ENCODE measurements at places on chromosomes 12 and 14.

- no peak for DNase-seq
Measured at GRCh38 chr12:58424735-58425392, 483.5 kb downstream of the ATP23 start.

DNA sequence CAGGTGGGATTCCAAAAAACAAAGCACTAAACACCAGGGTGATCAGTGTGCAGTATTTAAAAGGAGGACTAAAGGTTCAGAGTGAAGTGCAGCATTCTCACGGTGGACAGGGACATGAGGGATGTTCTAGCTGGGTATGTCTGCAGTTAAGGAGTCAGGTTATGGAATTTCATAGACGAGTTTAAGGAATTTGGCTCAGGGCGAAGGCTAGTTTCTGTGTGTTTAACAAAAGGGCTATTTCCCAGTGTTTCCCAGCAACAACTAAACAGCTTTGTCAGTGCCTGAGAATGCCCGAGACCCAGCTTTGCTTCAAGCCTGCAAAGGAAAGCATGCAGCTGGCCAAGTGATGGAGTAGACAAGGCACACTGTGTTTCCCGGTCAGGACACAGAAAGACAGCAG, 7.0 kb downstream of the KRT1 start:
- DNase-seq: no peak

DNA sequence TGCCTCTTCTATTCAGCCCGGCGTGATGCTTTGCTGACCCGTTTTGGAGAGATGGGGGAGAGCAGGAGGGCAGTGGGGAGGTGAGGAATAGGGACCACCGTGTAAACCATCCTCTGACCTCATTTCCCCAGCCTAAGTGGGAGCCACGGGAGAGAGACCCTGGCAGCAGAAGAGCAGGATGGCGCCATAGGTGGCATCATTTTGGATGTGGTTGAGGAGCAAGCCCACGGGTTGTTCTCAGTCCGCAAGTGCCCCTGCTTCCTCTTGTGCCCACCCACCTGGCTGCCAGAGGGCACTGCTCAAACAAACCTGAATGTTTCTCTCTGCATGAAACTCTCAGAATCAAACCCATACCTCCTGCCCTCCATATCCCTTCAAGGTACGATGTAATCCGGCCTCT, 10.7 kb upstream of the UBC start:
- DNase-seq: no peak

- no peak for DNase-seq
Measured at GRCh38 chr12:102539651-102540553, 59.5 kb upstream of the IGF1 start.

DNA sequence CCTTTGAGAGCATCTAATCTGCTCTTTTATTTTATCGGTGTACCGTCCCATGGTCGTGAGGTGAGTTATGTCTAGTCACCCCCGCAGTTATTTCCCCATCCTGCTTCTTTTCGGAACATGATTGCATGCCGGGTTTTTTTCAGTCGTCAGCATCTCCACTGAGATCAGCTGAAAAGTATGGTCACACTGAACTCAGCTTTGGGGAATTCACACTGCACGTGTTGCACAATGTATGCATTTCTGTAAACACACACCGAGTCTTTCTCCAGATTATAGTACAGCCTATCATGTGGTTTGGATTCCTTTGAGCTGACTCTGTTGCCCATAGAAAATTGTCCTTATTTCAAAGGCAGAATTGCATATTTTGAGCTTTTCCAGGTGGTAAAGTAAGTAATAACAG, 24.6 kb downstream of the PLXNC1 start:
- no peak for DNase-seq

GRCh38 chr12:48037267-48037915, 33.1 kb upstream of the COL2A1 start:
- no peak for DNase-seq

DNA sequence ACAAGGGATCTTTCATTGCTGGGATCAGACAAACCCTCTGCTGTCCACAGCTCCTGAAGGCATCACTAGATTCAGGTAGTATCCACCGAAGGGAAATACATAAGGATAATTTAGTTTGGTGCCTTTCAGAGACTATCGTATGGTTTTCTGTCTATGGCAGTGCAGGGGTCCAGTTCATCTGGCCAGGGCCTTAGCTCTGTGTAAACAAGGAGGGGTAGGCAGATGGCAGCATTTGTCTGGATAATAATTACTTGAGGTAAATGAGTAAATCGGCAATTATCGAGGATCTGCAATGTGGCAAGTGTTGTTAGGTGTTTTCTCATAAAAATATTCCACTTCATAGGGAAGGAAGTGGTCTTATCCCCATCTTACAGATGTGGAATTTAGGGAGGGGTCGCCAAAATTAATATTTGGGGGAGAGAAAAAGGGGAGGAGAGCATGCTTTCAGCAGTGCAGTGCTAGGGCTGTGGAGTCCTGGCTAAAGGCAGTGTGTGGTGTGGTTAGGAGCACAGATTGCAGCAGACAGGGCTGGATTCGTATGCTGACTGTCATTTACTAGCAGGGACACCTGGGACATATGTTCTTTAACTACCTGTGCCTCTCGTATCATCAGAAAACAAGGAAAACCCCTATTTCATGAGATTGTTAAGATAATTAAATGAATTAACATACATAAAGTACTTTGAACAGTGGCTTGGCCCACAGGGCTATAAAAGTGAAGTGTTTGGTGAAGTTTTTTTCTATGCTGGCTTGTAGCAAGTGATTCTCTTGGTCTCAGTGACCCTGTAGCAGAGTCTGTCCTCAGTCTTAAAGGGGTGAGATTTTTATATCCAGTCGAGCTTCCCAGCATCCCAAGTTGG, 27.1 kb downstream of the RASSF8 start:
- DNase-seq: no peak

DNA sequence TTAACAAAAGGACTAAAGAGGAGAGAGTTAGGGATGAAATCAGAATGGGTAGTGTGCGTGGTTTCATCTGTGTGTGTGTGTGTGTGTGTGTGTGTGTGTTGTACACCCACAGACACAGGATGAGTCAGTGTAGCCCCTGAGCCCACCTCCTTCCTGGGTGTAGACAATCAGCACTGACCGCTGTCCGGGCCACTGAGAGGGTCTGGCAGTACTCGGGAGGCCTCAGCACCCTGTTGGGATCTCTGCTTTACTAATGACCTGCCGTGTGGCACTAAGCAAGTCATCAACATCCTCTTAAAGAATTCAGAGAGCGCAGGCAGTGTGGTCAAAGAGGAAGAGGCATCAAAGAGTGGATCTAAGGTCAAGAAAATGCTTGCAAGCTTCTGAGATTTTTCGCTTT, 112.6 kb downstream of the PRMT8 start:
- no peak for DNase-seq

GRCh38 chr12:130339951-130340350, 2.3 kb downstream of the PIWIL1 start:
- no peak for DNase-seq

GRCh38 chr14:57478050-57478449, 15.6 kb downstream of the CCDC198 start:
- DNase-seq: no peak

DNA sequence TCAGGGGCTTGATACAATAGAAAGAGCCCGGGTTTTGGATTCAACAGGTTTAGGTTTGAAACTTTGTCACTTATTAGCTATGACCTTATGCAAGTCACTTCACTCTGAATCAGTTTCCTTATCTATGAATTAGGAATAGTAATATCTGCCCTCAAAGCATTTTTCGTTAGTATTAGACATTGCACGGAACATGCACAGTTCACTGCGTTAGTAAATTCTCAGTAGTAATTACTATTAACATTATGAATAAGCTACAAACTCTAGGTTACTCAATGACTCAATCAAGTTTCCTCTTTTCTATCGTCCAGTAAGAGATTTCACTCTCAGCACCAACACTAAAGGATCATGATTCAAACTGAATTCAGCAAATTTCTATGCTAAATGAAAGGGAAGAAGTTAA, 150.3 kb downstream of the CEP83 start:
- DNase-seq: no peak

DNA sequence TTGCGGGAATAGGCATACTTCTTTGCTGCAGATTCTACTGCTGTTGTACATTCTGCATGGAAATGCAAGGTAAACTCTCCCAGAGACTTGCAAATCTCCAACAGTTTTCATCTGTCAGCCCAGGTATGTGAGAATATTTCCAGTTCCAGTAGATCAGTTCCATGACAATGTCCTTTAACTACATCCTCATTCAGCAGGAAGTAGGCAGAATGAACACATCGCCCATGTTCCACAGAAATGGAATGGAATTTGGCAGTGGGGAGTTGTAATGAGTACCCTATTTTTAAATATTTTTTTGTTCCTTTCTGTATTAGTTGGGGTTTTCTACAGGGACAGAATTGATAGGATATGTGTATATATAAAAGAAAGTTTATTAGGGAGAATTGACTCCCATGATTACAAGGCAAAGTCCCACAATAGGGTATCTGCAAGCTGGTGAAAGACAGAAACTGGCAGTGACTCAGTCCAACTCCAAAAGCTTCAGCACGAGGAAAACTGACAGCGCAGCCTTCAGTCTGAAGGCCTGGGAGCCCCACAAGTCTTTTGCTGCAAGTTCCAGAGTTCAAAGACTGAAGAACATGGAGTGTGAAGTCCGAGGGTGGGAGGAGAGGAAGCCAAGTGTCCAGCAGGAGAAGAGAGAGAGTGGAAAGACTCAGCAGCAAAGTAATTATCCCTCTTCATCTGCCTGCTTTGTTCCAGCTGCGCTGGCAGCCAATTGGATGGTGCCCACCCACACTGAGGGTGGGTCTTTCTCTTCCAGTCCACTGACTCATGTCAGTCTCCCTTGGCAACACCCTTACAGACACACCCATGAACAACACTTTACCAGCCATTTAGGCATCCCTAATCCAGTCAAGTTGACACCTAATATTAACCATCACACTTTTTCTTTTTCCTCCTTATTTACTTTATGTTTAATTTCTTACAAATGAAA, 110.4 kb upstream of the SCAF11 start:
- no peak for DNase-seq

DNA sequence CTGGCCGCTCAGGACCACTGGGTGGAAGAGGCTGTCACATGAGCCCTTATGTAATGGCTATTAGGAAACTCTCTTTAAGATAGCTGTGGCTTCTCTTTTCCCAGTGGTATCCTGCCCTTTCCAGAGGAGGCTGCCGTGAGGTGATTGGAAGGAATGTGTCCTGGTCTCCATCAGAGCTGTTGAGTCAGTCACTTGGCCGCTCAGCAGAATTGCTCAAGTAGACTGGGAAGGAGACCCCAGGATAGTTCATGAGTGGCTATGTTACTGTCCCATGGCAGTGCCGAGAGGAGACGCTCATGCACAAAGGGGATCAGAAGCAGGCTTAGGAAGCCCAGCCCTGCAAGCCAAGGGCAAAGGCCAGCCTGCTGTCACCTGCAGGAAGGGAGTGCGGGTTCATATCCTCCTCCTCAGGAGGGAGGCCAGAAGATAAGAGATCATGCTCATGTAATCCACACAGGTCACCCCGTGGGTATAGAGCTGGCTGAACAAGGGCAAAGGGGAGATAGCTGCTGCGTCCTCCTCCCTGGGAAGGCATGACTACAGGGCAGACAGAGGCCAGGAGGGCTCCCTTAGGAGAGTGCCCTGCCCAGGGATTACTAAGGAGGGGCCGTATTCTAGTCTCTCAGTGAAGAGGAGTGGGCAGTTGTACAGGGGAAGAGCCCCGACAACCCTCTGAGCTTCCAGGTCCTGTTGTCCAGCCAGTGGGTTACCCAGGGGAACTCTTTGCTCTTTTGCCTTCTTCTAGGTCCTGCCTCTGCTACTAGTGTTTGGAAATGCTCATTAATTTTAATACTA, 137.0 kb upstream of the MAX start:
- DNase-seq: no peak

DNA sequence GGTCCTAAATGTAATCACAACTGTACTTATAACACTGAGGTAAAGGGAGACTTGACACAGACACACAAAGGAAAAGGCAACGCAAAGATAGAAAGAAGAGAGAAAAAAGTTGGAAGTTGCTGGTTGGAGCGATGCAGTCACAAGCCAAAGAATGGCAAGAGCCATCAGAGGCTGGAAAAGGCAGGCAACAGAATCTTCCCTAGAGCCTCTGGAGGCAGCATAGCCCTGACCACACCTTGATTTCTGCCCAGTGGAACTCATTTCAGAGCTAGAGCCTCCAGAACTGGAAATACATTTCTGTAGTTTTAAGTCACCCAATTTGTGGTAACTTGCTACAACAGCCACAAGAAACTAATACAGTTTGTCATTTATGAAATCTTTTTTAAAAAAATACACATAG, 89.2 kb downstream of the PUS7L start:
- no peak for DNase-seq

GRCh38 chr14:23355871-23356435, 3.3 kb upstream of the SLC22A17 start:
- no peak for DNase-seq

GRCh38 chr12:130184404-130185090, 22.3 kb downstream of the FZD10 start:
- no peak for DNase-seq

DNA sequence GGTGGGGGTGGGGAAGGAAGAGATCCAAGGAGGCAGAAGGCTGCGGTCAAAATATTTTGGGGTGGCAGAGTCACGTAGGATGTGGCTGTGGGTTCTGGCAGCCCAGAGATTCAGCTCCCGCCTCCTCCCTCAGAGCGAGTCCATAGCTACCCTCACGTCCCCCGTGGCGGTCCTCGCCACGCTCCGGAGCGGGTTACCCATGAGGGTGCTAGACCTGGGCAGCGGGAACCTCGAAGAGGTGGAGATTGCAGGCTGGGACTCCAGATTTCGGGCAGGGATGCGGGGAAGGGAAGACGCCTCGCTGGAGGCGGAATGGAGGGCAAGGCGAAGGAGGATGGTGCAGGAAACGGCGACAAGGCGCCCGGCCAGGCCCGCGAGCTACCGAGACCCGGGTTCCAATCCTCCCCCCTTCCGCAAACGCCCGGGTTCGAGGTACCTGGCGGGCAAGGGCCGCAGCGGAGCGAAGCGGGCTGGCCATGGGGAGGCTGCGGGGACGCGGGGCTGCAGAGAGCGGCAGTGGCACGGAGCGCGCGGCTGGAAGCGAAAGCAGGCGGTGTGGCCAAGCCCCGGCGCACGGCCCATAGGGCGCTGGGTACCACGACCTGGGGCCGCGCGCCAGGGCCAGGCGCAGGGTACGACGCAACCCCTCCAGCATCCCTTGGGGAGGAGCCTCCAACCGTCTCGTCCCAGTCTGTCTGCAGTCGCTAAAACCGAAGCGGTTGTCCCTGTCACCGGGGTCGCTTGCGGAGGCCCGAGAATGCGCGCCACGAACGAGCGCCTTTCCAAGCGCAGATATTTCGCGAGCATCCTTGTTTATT, 46.2 kb downstream of the BCAT1 start:
- DNase-seq: no peak

DNA sequence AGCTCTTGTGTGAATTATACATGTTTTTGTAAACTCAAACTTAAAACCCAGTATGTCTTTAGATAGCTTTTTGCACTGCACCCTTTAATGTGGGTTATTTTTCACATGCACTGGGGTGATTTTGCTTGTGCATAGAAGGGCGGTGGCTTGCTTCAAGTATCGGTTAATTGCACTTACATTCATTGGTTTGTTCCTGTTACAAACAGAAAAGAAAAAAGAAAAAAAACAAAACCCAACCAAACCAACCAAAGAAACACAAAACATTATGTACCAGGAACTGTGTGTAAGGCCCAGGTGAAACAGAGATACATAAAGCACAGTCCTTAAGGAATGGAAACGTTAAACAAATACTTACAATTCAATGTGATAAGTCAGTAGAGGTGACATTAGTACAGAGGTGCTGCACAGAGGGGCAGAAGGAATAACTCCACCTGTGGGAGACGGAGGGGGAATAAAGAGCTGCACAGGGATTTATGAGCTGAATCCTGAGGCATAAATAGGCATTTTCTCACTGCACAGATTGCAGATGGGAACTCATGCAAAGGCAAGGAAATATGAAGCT, 151.4 kb downstream of the KTN1 start:
- DNase-seq: no peak
